ENCODE measurements at places on chromosomes 16 and 17.

- DNase-seq: no peak
Measured at GRCh38 chr17:49431743-49432142, 17.1 kb upstream of the PHB1 start.

GRCh38 chr17:28788100-28788499, 44.3 kb downstream of the TRAF4 start:
- DNase-seq: no peak

- no peak for DNase-seq
Measured at GRCh38 chr16:88317613-88317965, 65.2 kb upstream of the ZNF469 start.

DNA sequence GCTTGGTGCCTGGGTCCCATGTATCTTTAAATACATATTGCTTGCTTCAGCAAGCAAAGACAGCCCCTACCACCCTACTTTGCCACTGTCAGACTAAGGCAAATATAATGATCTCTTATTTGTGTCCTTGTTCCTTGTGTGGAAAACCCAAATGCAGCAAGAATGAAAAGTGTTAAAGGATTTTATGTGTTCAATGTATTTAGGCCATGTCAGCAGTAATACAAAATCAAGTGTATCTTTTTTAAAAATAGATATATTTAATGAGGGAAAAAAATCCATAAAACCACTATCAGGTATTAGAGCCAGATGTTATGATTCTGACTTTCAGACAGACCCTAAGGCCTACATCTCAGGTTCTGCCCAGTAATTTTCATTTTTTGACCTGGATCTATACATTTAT, 374.5 kb downstream of the SEC14L1 start:
- DNase-seq: no peak

DNA sequence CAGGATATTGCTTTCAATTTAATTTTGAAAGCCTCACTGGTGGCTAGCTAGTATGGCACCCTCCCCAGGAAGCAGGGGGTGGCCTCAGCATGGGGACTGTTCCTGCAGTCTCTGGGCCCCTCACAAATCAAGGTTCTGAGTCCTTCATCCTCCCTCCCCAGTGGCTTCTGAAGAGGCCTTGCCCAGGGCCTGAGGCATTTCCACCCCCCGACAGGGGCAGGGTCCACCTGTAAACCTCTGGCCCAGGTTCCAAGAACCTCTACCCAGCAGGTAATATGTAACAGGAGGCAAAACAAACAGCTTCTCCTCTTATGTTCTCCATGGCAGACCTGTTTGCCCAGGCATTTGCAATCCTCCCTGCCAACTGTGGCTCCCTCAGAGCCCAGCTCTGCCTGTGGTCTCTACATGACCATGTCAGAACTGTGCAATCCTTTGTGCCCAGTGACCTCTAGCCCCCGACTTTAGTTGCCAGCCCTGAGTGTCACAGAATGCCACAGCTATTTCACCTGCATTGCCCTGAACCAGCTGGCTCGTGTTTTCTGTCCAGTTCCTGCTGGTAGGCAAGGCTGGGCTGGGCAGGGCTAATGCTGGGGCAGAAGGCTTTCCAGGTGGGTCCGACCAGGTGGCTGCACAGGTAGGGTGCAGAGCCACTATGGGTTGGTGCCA, 14.3 kb downstream of the ACSF2 start:
- no peak for DNase-seq

DNA sequence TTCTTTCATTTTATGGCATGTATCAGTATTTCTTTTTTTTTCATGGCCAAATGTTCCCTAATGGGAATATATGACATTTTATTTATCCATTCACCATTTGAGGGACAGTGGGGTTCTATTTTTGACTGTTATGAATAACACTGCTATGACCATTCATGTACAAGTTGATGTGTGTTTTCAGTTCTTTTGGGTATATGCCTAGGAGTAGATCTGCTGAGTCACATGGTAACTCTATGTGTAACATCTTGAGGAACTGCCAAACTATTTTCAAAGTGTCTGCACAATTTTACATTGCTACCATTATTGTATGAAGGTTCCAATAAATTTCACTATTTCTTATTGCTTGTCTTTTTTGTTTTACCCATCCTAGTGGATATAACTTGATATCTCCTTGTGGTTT, 223.0 kb downstream of the TANC2 start:
- no peak for DNase-seq

DNA sequence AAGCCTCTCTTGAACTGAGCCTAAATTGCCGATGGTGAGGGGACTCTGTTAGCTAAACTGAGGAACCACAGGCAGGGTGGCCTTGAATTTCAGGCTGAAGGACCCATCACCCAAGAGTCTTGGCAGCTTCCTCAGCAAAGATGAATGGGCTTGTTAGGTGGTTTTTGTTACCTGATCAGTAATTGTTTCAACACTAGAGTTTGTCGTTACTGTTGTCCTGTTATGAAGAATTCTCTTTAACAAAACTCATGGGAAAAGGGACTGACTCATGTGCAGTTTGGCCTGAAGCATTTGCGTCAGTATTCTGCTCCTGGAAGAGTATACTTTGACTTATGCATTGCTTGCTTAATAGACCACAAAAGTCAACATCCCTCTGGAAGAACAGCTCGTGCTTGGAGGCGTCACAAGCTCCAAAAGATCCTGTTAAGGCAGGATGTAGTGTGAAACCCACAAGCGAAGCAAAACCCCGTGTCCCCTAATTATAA, 206.0 kb downstream of the IRX3 start:
- no peak for DNase-seq

DNA sequence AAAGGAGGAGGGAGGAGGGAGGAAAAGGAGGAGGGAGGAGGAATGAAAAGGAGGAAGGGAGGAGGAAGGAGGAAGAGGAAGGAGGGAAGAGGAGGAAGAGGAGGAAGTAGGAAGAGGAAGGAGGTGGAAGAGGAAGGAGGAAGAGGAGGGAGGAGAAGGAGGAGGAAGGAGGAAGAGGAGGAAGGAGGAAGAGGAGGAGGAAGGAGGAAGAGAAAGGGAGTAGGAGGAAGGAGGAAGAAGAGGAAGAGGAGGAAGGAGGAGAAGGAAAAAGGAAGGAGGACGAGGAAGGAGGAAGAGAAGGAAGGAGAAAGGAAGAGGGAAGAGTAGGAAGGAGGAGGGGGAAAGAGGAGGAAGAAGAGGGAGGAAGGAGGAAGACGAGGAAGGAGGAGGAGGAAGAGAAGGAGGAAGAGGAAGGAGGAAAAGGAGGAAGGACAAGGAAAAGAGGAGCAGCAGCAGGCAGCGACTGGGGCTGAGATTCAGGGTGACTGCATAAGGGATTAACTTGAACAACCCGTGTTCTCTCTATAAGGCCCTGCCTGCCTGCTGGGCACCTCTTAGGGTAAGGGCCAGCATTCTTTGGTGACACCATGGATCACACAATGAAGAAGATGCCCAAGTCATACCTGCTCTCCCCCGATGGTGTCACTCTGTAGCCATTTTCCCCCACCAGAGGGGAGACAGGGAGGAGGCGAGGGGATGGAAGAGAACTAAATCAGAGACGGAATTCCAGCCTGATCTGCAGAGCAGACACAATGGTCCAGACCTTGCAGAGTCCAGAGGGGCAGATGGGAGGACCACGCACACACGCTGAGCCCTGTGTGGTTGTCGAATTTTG, 1.4 kb upstream of the IL34 start:
- DNase-seq: no peak

Data from activated gamma-delta T cell treated with Interleukin-2 at 50 U/mL for 16 hours (primary cell).